GM10248 (cell line): ENCODE measurements at places on chromosomes 16 and 17.

DNA sequence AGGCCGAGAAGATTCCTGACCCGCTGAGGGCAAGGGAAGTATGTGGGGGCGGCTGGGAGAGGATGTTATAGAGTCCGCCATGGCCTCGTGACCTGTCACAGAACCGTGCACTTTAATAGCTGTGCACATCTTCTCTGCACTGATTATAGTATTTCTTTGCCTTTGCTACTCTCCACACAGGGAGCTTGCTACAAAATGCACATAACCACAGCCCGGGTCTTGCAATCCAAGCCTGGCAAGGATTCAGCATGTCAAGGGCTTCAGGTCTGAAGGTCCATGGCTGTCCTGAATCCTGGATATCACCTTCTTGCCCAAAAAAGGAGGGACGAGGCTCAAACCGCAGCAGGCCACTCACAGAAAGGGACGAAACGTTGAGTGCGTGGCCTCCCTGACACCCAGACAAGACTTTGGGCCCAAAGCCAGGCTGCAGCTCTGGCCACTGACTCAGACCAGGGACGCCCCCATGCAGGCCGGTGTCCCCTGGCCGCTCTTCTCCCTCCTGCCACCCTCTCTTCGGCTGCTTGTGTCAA, 43.7 kb downstream of the USP22 start:
- no peak for DNase-seq

DNA sequence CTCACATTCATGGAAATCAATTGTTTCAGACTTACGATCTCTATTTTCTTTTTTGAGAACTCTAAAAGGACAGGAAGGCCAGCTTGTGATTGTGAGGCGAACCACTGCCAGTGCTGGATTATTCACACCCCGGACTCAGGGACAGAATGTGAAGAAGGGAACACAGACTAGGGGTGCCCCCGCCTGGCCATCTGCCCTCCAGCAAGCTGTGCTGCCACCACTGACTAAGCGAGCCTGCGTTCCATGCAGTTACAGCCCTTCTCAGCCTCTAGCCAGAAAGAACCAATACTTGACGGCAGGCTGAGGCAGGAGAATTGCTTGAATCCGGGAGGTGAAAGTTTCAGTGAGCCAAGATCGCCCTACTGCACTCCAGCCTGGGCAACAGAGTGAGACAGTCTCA, 2.8 kb downstream of the HAGH start:
- DNase-seq, result peak; percentile 39

DNA sequence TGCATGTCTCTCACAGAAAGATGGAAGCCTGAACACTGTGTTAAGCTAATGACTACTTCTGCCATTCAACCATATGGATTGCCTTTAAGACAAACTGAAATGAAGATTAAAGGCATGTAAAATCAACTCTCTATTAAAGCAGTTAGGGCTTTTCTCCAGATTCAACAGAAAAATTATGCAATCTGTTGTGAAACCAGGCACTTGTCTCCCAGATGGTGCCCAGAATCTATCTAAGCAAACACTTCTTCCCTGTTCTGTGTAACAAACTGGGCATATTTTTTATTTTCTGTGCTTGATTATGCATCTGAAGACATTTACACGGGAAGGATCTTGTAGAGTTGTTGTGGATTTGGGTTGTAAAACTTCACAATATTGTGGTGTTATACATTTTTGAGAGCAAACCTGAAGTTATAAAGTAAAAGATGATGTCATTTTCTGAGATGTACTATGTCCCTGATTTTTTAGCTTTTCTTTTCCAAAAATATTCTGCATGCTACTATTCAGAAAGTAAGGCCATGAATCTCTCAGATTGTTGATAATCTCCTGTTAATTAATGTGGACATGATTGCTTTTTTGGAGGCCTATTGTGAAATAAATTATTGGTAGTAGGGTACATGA, 1550.3 kb downstream of the CDH8 start:
- no peak for DNase-seq

DNA sequence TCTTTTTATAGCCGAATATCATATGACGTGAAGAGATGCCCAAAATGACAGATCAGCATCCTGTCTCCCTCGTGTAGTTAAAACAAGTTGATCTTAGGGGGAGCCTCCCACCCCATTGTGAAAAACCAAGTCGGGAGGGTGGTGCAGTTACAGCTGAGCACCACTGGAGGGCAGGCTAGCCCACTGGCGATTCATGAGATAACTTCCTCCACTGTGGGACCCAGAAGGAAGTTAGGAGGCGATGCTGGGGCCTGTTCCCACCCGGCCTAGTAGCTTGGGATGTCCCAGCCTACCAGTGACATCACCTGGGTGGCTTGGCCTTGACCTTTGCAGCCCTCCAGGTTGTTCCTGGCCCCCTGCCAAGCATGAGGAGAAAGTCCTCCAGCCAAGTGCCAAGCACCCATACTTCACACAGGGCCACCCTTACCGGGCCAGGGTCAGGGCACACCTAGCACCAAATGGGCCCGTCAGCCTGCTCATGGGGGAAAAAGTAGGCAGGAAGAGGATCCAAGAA, 8.1 kb upstream of the CPNE2 start:
- peak; percentile 88 for DNase-seq

DNA sequence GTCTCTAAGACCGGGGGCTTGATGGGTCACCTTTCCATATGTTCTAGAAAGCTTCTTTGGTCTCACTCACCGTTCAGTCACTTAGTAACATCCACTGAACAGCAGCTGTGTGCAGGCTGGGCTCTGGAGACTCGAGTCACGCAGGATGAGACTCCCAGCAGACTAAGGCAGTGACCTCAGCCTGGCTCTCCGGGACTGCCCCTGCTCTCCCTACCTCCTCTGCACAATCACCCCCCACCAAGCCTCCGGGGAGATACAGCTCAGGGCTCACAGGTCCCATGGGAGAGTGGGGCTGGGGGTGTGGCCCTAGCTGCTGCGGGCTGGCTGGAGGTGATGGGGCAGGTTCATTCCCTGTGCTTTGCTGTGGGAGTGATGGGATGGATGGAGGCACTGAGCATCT, 14.1 kb downstream of the FLYWCH2 start:
- DNase-seq, result peak; percentile 75

GRCh38 chr16:9097266-9098219, 6.1 kb downstream of the HAPSTR1 start:
- DNase-seq, result no peak

- no peak for DNase-seq
Observed at GRCh38 chr17:67588326-67588725, 129.4 kb upstream of the NOL11 start.

- DNase-seq, result no peak
Observed at GRCh38 chr16:87653234-87653633, 50.9 kb downstream of the JPH3 start.

DNA sequence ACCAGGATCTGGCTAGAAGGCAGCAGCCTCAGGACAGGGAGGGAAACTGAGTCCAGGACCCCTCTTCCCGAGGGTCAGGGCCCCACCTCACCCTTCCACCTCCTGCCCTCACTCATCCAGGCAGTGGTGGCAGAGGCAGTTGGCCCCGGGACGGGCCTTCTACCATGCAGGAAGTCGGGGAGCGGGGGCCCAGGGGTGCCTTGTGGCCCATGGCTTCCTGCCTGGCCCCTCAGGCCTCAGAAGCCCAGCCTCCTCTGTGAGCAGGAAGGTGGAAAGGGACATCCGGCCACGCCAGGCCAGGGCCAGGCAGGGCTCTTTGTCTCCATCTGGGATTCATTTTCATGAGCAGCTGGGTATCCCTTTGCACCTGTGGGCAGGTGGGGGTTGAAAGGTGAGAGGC, 58.5 kb downstream of the BAHCC1 start:
- DNase-seq, result no peak

DNA sequence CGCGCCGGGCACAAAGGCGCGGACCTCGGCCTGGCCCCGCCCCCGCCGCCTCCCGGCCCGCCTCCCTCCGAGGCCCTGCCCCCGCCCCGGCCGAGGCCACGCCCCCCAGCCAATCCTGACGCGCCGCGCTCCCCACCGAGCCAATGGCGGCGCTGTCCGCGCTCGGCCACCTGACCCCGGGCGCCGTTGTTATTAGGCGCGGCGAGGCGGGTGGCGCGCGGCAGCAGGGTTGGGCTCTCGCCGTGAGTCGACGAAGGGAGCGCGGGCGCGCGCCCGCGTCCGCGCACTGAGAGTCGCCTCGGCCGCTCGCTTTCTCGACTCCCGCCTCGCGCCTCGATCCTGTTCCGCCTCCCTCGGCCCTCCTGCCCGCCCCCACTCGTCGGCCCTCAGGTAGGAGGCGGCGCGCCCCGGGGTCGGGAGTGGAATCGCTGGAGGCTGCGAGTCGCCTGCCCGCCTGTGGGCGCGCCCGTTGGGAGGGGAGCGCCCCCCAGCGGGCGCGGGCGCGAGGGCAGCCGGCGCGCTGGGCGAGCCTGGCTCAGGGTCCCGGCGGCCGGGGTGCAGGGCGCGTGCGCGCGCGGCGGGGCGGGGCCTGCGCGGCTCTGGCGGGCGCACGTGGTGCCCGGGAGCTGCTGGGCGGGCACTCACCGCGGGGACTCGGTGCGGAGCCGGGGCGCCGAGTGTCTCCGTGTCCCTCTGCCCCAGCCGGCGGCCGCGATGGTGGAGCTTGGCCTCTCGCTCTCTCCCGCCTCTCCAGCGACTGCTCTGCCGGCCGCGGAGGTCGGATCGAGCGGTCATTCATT, 405 bp upstream of the CBLN1 start:
- DNase-seq, result peak; percentile 90

DNA sequence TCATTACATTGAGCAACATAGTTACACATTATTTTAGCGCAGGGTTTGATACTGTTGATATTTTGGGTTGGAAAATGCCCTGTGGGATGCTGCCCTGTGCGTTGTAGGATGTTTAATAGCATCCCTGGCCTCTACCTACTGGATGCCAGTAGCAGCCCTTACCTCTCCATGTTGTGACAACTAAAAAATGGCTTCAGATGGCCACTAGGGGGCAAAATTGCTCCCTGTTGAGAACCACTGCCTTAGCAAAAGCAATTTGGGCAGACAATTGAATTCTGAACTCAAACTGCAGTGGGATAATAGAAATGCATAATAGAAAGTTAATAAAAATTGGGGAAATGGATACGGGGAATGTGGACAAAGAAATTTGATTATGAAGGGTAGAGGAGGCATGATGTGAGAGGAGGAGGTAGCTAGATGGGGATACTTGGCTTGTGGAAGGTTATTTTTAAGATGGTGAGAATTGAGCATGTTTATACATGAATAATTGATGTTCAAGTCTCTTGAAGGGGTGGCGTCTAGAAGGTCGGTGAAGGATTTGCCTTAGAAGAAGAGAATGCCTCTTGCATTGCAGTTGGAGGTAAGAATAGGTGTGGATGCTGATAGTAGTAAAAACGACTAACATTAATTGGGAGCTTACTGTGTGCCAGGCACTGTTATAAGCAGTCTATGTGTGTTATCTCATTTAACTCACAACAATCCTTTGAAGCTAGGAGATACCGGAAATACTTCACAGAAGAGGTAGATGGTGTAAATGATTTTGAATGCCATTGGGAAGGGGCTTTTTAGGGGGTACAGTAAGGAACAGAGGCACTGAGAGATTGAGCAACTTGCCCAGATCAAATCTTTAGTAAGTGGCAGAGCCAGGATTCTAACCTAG, 19.0 kb downstream of the HEATR9 start:
- DNase-seq, result peak; percentile 61

DNA sequence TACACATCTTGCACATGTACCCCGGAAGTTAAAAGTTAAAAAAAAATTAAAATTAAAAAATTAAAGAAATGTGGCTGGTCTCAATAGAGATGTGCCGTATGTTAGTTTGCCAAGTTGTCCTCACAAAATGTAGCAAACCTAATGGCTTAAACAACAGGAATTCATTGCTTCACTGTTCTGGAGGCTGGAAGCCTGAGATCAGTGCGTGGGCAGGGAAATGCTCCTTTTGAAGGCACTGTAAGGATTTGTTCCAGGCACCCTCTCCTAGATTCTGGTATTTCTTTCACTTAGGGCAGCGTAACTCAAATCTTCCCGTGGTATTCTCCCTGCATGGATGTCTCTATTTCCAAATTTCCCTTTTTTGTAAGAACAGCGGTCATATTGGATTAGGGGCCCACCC, 32.7 kb upstream of the MON1B start:
- DNase-seq, result no peak

- no peak for DNase-seq
Observed at GRCh38 chr17:29076722-29077121, 33.8 kb downstream of the PIPOX start.

DNA sequence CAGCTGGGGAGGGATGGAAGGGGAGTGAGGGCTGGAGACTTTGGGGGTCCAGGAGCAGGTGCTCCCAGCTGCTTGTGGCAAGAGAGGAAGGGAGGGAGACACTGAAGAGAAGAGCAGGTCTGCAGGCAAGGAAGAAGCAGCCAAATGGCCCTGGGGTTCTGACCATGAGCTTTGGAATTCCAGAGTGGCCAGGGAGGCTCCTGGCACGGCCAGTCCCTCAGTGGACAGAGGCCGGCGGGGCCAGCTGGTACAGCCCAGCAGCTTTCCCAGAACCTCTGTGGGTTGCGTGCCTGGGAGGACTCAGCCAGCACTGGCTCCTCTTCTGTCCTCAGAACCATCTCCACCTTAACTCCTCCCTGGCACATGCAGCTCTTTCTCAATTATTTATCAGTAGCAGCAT, 233.0 kb downstream of the MSI2 start:
- no peak for DNase-seq

- no peak for DNase-seq
Observed at GRCh38 chr16:79751471-79752184, 151.1 kb upstream of the MAF start.

DNA sequence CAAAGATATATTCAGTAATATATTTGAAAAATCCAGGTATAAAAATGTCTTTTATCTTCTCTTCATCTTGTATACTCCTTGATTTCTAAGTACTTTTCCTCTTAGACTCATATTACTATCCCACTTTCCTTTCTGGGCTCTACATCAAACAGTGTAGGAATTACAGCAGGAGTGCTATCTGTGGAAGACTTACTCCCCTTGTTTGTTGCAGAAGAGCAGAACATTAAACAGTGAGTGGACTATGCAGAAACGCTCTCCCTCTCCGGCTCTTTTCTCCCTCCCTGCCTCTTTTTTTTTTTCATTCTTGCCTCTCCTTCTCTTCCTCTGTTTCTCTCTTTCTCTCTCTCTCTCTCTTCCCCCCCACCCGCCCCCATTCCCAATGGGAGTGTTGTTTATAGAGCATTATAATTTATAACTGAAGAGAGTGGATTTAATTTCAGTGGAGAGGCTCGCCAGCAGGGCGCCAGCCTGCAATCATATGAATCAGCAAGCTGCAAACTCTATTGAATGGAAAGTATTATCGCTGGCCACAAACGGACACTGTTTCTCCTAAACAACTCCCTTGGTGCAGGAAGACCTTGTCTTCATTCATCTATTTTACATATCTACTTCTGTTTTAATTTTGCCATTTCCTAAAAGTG, 242.3 kb upstream of the TBX2 start:
- DNase-seq, result no peak

DNA sequence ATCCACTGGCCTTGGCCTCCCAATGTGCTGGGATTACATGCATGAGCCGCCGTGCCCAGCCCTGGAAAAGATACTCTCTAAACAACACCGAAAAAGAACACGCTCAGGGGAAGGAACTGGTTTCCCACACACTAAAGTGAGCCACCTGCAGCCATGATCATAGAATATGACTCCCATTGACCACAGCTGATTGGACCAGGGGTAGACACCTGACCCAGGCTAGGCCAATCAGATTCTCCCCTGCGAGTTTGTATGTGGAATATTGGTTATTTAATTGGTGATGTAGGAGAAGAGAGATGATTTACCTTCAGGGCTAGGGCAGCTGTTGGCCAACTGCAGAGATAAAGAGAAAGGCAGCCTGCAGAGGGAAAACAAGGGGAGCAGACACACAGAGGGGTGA, 9.0 kb upstream of the GGA2 start:
- no peak for DNase-seq
